Renal cortex interstitium (tissue), 15 donors: ENCODE measurements at places on chromosomes 7 and 10.

DNA sequence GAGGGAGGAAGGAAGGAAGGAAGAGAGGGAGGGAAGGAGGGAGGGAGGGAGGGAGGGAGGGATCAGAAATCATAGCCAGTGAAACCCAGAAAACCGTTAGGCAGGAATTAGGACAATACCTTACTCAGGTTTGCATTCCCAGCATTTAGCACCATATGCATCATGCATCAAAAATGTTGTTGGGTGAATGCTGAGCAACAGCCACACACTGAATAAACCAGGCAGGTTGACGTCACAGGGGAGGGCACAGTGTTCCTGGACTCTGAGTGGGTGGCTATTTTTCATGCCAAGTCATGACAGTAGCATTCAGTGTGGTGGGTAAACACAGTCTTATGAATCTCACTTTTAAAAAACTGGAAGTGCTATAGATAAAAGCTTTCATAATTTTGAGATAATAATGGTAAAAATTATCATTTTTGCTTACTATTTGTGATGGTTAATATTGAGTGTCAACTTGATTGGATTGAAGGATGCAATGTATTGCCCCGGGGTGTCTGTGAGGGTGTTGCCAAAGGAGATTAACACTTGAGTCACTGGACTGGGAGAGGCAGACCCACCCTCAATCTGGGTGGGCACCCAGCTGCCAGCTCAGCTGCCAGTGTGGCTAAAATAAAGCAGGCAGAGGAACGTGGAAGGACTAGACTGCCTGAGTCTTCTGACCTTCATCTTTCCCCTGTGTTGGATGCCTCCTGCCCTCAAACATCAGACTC is 199.1 kb upstream of the PRKCQ start:
- no peak for DNase-seq

- DNase-seq: no peak
Observed at GRCh38 chr10:78544423-78545090, 510.9 kb downstream of the RPS24 start.

DNA sequence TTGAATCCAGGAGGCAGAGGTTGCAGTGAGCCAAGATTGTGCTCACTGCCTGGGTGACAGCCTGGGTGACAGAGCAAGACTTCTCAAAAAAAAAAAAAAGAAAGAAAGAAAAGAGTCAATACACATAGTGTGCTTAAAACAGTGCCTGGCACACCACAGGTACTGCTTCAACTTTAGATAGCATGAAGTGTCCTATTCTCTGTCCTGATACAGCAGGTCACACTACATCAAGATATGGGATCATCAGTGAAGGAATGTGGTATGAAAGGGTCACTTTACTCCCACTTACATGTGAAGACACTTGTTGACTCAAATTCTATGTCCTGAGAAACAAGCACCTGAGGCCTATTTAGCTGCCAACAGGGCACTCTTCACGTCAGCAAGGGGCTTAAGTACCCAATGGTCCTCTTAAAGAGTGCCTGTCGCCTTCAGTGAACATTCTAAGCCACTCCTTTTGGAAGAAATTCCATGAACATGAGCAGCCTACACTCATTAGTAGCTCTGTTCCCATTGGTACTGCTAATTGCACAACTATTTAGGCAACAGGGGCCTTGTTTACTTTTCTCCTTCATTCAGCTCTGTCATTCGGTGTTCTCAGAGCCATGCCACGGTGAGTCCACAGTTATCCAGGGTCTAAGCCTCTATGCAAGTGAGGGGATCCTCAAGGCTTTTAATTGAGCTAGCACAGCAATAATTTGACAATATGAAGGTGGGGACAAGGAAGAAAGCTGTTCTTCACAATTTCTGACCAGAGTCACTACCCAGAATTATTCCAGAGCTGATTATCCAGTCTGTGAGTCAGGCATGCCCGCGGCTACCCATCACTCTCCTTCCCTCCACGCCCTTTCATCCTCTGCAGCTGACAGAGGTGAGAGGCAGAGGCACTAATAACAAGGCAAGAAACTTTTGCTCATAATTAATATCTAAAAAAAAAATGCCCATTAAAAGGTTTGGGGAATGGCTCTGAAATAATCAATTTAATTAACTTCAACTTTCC is 56.6 kb upstream of the PTN start:
- DNase-seq: no peak

DNA sequence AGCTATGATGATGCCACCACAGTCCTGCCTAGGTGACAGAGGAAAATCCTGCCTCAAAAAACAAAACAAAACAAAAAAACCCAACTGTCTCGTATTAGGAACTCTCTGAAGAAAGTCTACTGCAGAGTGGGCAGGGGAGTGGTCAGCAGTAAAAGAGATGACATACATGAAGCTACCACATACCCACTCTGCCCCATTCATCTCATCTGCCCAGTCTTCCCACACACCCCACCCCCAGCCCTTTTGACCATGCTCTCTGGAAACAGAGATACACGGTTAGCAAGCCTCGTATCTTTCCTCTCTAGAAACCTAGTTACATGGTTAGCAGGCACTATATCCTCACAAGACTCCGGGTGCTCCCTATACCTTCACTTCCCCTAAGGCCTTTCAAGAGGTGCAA is 8.3 kb downstream of the SLC37A3 start:
- no peak for DNase-seq

- DNase-seq: no peak
Observed at GRCh38 chr10:15843695-15844094, 16.6 kb downstream of the MINDY3 start.

GRCh38 chr10:72336259-72337038 is 18.3 kb downstream of the DNAJB12 start:
- no peak for DNase-seq

- no peak for DNase-seq
Observed at GRCh38 chr10:71255808-71256660, 43.7 kb downstream of the UNC5B start.

DNA sequence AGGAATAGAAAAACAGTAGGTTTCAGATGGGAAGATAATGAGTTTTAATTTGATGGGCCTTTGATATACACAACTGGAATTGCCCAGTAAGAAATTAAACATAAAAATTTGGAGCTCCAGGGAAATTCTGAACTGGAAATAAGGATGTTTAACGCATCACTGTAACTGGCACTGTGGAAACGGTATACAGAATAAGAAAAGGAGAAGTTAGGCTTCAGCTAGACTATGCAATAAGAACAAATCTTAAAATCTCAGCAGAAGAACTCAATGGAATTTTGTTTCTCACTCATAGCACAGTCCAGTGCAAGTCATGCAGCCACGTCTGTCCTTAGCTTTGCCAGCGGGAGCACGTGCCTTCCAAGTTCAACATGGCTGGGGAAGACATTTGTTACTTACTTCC is 52.9 kb upstream of the FGL2 start:
- DNase-seq: no peak

GRCh38 chr7:11332186-11332864 is 358.7 kb downstream of the PHF14 start:
- no peak for DNase-seq

GRCh38 chr7:42108803-42109528 is 128.0 kb downstream of the GLI3 start:
- no peak for DNase-seq

DNA sequence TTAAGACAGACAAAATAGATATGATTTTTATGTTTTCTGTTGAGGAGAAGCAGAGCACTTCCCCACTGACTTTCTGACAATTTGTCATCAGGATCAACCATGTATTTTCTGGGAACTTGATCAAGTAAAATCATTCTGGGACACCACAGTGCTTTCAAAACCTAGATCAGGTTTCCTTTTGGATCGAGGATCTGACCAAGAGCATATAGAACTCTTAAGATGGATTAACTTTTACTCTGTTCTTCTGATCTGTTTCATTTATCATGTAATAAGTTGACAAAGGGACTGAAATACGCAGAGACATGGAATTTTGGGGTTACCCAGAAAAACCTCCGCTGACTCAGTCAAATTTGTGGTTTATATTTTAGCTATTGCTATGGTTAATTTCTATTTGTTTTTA is 136.0 kb upstream of the WNT16 start:
- no peak for DNase-seq

GRCh38 chr7:39949971-39950472 is at the start of gene CDK13:
CDK13 (plus strand) TSS chr7:39950256; CDS start chr7:39950642, 386 bp downstream.
- DNase-seq: peak; percentile 70

DNA sequence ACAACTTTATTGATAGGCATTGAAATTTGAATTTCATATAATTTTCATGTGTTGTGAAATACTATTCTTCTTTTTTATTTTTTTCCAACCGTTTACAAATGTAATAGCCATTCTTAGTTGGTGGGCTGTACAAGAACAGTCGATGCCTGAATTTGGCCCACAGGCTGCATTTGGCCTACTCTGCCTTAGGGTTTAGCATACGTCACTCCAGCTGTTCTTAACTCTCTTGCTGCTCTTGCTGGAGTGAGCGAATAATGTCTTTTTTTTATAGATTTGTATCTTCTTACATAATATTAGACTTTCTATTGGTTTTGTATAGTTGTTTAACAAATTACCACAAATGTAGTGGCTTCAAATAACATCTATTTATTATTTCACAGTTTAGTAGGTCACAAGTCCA is 163.4 kb upstream of the MKI67 start:
- DNase-seq: no peak

GRCh38 chr7:95971716-95972115 is 199.4 kb downstream of the DYNC1I1 start:
- no peak for DNase-seq

DNA sequence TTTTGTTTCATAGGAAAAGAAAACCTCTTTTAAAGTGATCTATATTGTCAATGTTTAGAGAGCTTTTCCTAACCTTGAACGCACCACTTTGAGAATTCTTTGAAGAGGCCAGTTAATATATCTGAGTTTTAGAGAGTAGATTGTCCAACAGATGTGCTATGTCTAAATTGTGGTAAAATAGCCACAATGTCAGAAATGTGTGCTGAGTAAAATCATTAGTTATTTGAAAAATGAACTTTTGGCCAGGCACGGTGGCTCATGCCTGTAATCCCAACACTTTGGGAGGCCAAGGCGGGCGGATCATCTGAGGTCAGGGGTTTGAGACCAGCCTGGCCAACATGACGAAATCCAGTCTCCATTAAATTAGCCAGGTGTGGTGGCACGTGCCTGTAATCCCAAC is 61.6 kb upstream of the KIAA1217 start:
- DNase-seq: no peak

GRCh38 chr10:51585742-51586141 is 113.7 kb downstream of the CSTF2T start:
- DNase-seq: no peak

- no peak for DNase-seq
Observed at GRCh38 chr7:104005197-104005596, 15.7 kb upstream of the RELN start.

- peak; percentile 66 for DNase-seq
Observed at GRCh38 chr10:104076743-104077160, 8.9 kb downstream of the COL17A1 start.

DNA sequence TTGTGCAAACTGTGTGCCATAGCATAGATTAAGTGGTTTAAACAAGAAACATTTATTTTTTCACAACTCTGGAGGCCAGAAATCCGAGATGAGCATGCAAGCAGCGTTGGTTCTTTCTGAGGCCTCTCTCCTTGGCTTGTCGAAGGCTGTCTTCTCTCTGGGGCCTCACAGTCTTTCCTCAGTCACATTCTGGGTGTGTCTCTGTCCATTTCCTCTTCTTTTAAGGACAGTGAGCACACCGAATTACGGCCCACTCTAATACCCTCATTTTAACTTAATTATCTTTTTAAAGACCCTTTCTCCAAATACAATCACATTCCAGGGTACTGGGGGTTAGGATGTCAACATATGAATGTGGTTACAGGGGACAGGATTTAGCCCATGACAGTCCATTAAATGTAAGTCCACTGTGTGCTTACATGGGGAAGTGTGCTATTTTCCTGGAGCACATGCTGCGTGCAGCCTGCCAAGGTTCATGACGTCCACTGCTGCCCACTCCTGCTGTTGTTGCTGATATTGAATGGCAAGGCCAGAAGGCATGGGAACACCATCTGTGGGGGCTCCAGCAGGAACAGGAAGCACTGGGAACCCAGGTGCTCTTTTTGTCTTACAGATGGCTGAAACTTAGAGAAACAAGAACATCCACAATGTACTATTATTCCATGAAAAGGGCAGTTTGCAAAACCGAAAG is 365.5 kb downstream of the GALNT17 start:
- DNase-seq: no peak

DNA sequence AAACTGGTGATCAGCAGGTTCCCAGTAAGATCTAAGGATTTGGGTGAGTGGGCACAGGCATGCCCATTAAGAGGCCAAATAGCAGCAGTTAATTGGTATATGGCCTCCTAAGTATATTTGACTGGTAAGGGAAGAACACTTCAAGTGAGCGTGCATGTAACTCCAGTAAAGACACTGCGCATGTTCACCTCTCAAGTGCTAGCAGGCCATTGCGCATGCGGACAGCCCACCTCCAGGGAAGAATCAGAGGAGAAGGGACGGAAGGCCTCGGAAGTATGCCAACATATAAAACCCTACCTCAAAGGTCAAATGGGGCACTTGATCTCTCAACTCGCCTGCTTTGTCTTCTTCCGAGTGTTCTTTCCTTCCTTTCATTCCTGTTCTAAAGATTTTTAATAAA is 118.0 kb downstream of the ARL5B start:
- DNase-seq: no peak

- peak; percentile 62 for DNase-seq
Observed at GRCh38 chr10:19930936-19931893, 115.0 kb downstream of the PLXDC2 start.

- DNase-seq: no peak
Observed at GRCh38 chr7:118855290-118855689, 630.8 kb downstream of the ANKRD7 start.

DNA sequence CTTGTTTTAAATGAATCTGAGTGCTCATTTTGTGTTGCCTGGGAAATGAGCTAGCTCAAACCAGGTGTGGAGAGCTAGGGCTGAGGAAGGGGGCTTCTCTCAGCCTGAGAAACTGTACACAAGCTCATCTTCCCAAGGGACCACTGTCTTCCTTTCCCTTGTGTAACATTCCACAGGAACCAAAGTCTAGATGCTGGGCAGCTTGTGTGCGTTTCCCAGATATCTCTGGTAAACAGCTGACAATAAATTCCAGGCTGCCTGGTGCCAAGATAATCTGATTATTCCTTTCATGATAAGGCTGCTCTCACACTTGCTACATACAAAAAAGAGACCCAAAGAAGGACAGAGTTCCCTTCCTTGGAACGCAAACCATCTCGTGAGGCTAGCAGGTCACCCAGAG is 33.1 kb upstream of the MKLN1 start:
- DNase-seq: no peak

DNA sequence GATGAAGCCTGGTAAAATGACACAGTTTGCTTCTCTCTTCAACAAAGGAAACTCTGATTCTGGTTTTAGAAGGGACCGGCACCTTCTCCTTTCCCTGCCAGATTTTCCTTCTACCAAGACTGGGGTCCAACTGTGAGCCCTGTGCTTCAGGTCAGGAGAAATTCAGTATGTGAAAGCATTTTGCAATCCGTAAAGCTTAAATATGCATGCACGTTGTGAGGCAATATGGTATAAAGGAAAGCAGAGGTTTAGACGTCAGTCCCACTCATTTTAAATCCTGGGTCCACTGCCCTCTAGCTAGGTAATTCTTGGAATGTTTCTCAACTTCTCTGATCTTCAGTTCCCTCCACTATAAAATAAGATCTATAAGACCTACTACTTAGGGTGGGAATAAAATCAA is 359.0 kb upstream of the NPSR1 start:
- DNase-seq: no peak

- DNase-seq: no peak
Observed at GRCh38 chr10:133440633-133441285, 13.0 kb upstream of the SCART1 start.

GRCh38 chr10:132536241-132536876 is 1.2 kb upstream of the INPP5A start:
- DNase-seq: no peak
